Omental fat pad (tissue), 4 donors: ENCODE measurements at places on chromosomes 12 and 14.

- DNase-seq: no peak
These were observed 1.2 kb downstream of the HOXC10 start for GRCh38 chr12:53985994-53986685.

DNA sequence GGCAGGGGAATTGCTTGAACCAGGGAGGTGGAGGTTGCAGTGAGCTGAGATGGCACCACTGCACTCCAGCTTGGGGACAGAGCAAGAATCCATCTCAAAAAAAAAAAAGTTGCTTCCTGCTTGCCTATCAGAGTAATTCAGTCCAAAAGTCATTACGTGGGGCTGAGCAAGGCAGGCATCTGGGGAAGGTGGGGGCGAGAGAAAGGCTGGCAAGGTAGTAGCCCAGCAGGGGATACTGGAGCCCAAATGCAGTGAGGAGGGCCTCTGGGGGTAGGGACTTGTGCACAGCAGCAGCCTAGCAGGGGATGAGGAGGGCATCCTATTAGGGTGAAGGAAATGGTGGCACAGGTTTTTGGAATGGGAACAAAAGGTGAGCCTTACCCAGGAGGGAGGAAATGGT, 7.1 kb downstream of the ETFRF1 start:
- DNase-seq: no peak

- peak; percentile 90 for DNase-seq
These were observed 741 bp upstream of the CRIP2 start for GRCh38 chr14:105473677-105474482.

- DNase-seq: no peak
These were observed 104.3 kb downstream of the FLRT2 start for GRCh38 chr14:85634205-85634604.

DNA sequence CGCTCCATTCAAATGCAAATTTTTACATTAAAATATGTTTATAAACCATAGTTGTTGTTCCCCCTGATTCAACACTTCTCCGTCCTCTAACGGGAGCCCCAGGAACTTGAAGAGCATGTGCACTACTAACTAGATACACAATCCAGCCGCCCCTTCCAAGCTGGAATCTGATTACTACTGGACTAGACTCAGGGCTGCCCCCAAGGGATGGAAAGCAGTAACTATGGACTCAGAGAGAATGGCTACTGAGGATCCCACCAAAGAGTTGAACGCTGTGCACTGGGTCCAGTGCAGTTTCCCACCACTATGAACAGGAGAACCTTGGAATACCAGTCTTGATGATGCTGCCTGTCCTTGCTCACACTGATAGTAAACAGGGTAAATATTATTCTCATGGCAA, 48.6 kb upstream of the PCNX1 start:
- no peak for DNase-seq
